ENCODE measurements at places on chromosomes 16 and 17.

GRCh38 chr17:82021107-82021899 lies 1.4 kb downstream of the CENPX start:
- no peak overlapping the region for H3K27ac ChIP-seq
- H3K27me3 ChIP-seq, result no peaks in the 10 kb centered on the region
- H3K4me1 ChIP-seq, result peaks cover 8% of the 10 kb centered on the region
- peak; percentile 59 for DNase-seq

DNA sequence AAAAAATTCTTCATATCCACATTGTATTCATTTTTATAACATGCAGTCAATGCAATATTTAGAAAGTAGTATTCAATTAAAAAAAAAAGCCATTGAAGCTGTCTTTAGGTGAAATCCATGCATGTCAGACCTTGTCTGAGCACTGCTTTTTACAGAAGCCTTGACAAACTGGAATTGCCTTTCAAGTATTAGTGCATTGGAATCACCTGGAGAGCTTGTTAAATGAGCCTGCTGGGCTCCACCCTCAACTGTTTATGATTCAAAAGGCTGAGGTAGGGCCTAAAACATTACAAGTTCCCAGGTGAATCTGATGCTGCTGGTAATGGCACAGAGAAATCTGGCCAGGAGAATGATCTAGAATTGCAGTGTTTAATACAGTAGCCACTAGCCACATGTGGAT lies 85.8 kb downstream of the HIC1 start:
- H3K27me3 ChIP-seq, result no peaks in the 10 kb centered on the region
- H3K4me1 ChIP-seq, result peaks cover 2% of the 10 kb centered on the region
- no peaks in the 10 kb centered on the region for H3K36me3 ChIP-seq
- H3K4me3 ChIP-seq, result no peak overlapping the region
- H3K27ac ChIP-seq, result no peak overlapping the region

- no peaks in the 10 kb centered on the region for H3K27me3 ChIP-seq
- H3K4me1 ChIP-seq, result no peaks in the 10 kb centered on the region
- no peak overlapping the region for H3K27ac ChIP-seq
- DNase-seq, result no peak
- H3K4me3 ChIP-seq, result no peak overlapping the region
These were observed 68.0 kb upstream of the NKD1 start for GRCh38 chr16:50480206-50480605.

GRCh38 chr16:31250782-31251384 lies 8.9 kb upstream of the ITGAM start:
- no peaks in the 10 kb centered on the region for H3K27me3 ChIP-seq
- H3K36me3 ChIP-seq, result no peaks in the 10 kb centered on the region
- no peak overlapping the region for H3K27ac ChIP-seq
- H3K4me1 ChIP-seq, result no peaks in the 10 kb centered on the region

- H3K27me3 ChIP-seq, result no peaks in the 10 kb centered on the region
- H3K27ac ChIP-seq, result no peak overlapping the region
- no peaks in the 10 kb centered on the region for H3K36me3 ChIP-seq
- H3K4me1 ChIP-seq, result no peaks in the 10 kb centered on the region
- no peak for DNase-seq
These were observed 13.5 kb downstream of the CA4 start for GRCh38 chr17:60163108-60163784.

- H3K27me3 ChIP-seq, result no peaks in the 10 kb centered on the region
- no peak overlapping the region for H3K4me3 ChIP-seq
- no peaks in the 10 kb centered on the region for H3K4me1 ChIP-seq
- no peaks in the 10 kb centered on the region for H3K36me3 ChIP-seq
- no peak overlapping the region for H3K27ac ChIP-seq
These were observed 484.7 kb downstream of the NPIPA7 start for GRCh38 chr16:16863672-16864071.

DNA sequence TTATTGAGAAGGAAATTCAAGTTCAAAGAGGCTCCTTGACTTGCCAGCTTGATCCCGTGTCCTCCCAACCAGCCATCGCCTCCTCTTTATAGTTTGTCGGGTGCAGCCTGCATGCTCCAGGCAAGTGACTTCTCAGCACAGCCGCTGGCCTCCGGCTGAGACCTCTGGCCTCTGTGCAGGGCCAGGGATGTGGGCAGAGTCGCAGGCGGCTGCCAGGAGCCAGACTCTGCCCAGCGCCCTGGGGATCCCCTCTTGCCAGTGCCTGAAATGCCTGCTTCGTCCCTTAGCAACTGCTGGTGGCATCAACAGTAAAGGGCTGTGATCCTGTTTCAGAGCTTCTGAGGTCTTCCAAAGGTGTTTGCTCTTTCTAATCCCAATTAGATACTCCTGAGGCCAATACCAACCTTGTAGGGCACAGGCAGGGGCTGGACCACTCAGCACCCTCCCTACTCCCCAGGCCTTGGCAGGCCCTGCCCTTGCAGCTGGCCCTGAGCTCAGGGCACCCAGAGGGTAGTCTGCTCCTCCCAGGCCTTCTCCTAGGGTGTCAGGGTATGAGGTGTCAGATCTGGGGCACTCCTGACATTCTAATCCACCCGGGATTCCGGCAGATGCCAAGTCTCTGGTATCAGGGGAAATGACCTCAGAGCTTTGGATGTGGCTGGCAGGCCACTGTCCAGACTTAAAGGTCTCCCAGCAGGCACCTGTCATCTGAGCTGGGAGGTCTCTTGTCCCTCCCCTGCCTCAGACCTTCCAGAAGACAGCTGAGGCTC lies 68.0 kb upstream of the SIAH1 start:
- no peak for DNase-seq
- H3K27me3 ChIP-seq, result no peaks in the 10 kb centered on the region
- H3K4me1 ChIP-seq, result no peaks in the 10 kb centered on the region
- H3K36me3 ChIP-seq, result no peaks in the 10 kb centered on the region

GRCh38 chr17:42050393-42051012 lies at the start of gene C17orf113:
Gene C17orf113, minus strand, starts transcription at chr17:42050601. Its CDS starts 7,225 bp downstream, at chr17:42043376.
- H3K27me3 ChIP-seq, result no peaks in the 10 kb centered on the region
- DNase-seq, result peak; percentile 56
- peak within 1 kb of the TSS; percentile 79 for H3K4me3 ChIP-seq

GRCh38 chr16:50038286-50038685 lies 13.3 kb downstream of the CNEP1R1 start:
- no peaks in the 10 kb centered on the region for H3K27me3 ChIP-seq
- no peaks in the 10 kb centered on the region for H3K36me3 ChIP-seq
- no peak overlapping the region for H3K4me3 ChIP-seq
- H3K4me1 ChIP-seq, result no peaks in the 10 kb centered on the region

DNA sequence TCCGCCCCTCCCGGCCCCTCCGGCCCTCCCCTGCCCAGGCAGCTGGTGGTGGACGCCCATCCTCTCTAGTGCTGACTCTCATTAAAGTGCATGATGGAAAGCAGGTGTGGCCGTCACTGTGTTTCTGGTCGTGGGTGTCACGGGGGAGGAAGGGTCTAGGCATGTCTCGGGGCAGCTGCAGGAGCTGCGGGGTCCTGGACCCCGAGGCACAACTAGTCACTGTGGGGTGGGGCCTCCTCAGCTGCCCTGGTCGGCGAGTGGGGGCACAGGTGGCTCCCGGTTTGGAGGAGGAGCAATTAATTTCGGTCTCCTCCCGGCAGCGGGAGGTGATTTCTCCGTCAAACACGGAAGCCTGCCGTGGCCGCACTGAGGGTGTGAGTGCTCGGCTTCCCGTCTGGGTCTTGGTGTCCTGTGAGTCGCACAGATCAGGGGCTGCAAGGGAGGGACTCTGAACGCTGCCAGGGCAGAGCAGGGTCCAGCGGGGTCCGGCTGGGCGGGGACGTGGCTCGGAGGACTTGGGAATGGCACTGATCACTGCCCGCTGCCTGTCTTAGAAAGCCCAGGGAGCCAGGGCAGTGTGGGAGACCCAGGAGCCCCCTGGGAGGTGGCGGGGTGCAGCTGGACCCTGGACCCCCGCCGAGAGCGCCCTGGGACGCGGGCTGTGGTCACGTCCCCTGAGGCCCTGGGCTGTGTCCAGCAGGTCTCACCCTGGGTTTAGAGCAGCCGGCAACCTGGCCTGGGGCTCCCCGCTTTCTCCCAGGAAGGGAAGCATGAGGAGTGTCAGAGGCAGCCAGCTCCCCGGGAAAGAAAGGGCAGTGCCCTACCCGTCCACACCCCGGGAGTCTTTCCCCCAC lies 3.3 kb downstream of the TPSD1 start:
- no peaks in the 10 kb centered on the region for H3K27me3 ChIP-seq
- DNase-seq, result no peak
- H3K27ac ChIP-seq, result no peak overlapping the region
- no peaks in the 10 kb centered on the region for H3K4me1 ChIP-seq
- H3K4me3 ChIP-seq, result no peak overlapping the region

GRCh38 chr17:36503456-36504155 lies 17.1 kb downstream of the ZNHIT3 start:
- no peak overlapping the region for H3K27ac ChIP-seq
- DNase-seq, result no peak
- H3K4me3 ChIP-seq, result no peak overlapping the region
- no peaks in the 10 kb centered on the region for H3K36me3 ChIP-seq
- H3K27me3 ChIP-seq, result no peaks in the 10 kb centered on the region

GRCh38 chr17:83071365-83071764 lies 8.0 kb upstream of the METRNL start:
- no peak overlapping the region for H3K27ac ChIP-seq
- H3K27me3 ChIP-seq, result no peaks in the 10 kb centered on the region
- DNase-seq, result no peak
- H3K36me3 ChIP-seq, result no peaks in the 10 kb centered on the region
- H3K4me3 ChIP-seq, result no peak overlapping the region

DNA sequence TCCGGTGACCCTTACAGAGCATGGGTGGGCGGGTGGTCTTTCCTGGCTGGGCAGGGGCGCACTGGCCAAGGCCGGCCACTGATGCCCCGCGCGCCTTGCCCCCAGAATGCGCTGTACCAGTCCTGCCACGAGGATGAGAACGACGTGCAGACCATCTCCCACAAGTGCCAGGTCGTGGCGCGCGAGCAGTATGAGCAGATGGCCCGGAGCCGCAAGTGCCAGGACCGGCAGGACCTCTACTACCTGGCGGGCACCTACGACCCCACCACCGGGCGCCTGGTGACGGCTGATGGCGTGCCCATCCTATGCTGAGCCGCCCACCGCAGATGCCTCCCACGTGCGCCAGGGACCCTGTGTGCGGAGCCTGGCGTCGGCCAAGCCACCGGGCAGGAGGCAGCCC lies 49.1 kb downstream of the ACTG1 start:
- H3K4me1 ChIP-seq, result no peaks in the 10 kb centered on the region
- DNase-seq, result no peak
- H3K27ac ChIP-seq, result no peak overlapping the region

DNA sequence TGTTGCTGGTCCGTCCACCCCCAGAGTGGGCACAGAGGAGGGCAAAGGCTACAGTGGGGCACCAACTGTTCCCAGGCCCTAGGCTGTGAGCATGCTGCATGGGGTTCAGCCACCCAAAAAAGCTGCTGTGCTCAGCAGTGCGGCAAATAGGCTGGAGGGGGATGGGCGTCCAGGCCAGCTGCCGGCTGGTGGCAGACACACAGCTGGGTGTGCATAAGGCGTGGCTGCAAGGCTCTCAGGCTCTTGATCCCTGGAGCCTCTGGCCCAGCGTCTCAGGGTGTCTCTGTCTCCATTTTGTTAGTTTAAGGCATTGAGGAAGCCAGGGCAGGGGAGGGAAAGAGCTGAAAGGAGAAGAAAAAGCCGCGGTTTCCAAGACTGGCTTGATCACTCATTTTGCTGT lies 8.8 kb downstream of the RPL19 start:
- no peaks in the 10 kb centered on the region for H3K27me3 ChIP-seq
- peak overlapping the region; percentile 30 for H3K27ac ChIP-seq
- no peak overlapping the region for H3K4me3 ChIP-seq
- peaks cover 4% of the 10 kb centered on the region for H3K4me1 ChIP-seq

DNA sequence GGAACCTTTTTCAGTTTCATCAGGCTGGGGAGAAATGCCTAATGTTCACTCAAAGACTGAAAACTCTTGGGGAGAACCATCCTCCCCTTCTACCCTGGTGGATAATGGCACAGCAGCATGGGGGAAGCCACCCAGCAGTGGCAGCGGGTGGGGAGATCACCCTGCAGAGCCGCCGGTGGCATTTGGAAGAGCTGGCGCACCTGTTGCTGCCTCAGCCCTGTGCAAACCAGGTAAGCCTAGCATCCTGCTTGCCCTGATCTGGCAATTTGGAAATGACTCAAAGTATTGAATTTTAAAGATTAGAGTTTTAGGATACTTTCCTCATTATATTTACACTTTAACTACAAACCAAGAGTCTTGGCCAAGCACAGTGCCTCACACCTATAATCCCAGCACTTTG lies 63.8 kb downstream of the TMC6 start:
- H3K4me1 ChIP-seq, result no peaks in the 10 kb centered on the region
- no peaks in the 10 kb centered on the region for H3K27me3 ChIP-seq
- H3K27ac ChIP-seq, result no peak overlapping the region
- DNase-seq, result no peak
- no peaks in the 10 kb centered on the region for H3K36me3 ChIP-seq
- no peak overlapping the region for H3K4me3 ChIP-seq

- H3K36me3 ChIP-seq, result no peaks in the 10 kb centered on the region
- no peak overlapping the region for H3K27ac ChIP-seq
- no peaks in the 10 kb centered on the region for H3K4me1 ChIP-seq
These were observed 39.8 kb downstream of the C17orf67 start for GRCh38 chr17:56793957-56794356.
